NCI-H2029 treated with DMSO at 0.1 percent for 48 hours (cell line): ENCODE measurements at places on chromosomes 1 and 21.

GRCh38 chr21:33751120-33751519, 108.8 kb downstream of the ITSN1 start:
- no peak for DNase-seq

DNA sequence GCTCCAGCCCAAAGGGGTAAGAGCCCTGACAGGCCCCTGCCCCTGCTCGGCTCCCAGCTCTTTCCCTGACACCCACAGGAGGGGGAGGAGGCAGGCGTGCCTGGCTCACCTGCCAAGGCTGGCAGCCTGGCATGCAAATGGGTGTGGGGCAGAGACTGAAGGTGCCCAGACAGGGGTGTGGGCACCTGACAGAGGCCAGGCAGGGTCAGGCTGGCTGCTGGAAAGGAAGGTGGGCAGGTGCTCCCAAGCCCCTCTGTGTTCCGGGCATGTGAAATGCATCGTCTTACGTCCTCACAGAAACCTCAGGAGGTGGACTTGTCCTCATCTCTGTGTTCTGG, 19.4 kb upstream of the CASZ1 start:
- no peak for DNase-seq

DNA sequence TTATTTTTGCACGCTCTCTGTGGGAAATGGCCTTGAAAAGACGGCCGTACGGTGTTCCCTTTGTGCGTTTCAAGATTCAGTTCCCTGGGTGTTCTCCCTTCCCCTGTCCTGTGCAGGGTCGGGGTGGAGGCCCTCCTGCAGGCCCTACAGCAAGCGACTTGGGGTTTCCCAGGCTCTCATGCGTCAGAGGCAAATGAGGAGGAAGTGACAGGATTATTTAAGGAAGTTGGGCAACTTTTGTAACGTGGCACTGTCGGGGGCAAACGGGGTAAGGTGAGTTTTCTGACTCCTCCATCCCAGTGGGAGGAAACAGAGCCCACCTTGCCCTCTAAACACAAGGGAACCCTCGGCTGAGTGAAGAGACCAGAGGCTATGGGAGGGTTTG, 16.1 kb upstream of the AJAP1 start:
- no peak for DNase-seq

DNA sequence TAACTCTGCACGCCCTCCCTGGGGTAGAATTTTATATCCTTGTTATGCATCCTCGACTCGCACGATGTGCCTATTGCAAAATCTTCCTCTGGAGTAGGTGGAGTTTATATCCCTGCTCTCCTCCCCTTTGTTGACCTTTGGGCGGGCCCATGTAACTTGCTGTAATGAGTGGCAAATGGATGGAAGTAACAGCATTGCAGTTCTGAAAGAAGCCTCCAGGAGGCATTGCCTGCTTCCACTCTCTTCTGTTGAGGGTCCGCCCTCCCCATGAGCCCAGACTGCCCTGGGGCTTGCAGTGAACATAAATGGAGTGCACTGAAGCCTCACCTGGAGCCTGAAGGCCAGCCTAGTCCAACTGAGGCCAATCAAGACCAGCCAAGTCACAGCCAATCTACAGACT, 62.2 kb upstream of the GRIK3 start:
- DNase-seq = no peak

- DNase-seq = peak; percentile 84
Observed at GRCh38 chr1:32464716-32465577, at the start of gene ZBTB8B. ZBTB8B (plus strand) TSS chr1:32465072; CDS start chr1:32470625, 5,553 bp downstream.

DNA sequence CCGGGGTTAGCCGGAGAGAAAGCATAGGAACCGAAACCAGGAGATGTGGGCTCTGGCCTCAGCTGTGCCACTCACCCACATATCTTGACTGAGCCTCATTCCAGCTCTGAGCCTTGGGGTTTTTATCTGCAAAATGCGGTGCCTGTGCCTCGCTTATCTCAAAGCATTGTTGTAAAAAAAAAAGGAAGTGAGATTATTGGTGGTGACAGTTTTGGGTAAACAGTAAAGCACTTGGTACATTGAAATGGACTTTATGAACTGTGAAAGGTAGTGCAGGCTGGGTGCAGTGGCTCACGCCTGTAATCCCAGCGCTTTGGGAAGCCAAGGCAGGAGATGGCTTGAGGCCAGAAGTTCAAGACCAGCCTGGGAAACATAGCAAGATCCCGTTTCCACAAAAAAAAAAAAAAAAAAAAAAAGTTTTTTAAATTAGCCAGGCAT, 3.8 kb downstream of the PTAFR start:
- no peak for DNase-seq

- no peak for DNase-seq
Observed at GRCh38 chr1:175269151-175269550, 76.6 kb upstream of the KIAA0040 start.

DNA sequence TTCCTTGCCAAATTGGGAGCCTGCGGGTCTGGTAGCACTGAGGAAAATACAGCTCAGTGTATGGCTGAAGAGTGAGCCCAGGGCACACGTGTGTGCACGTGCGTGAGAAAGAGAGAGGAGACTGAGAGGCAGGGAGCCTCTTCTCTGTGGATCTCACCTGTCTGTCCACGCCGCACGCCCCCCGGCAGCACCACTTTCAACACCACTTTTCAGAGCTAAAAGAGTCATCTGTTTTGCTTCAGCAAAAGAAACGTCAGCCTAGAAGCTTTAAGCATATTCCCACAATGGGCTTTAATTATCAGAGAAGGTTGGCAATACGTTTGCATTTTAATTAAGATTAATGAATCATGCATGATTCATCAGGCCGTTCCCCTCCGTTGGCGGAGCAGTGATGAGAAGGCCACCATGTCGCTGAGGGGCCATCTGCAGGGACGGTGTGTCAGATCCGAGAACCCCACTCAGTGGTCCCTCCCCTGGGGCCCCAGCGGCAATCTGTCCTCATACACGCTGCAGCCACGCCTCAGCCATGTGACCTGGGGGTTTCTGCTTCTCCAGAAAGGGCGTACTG, 56.8 kb downstream of the SIK1 start:
- no peak for DNase-seq

DNA sequence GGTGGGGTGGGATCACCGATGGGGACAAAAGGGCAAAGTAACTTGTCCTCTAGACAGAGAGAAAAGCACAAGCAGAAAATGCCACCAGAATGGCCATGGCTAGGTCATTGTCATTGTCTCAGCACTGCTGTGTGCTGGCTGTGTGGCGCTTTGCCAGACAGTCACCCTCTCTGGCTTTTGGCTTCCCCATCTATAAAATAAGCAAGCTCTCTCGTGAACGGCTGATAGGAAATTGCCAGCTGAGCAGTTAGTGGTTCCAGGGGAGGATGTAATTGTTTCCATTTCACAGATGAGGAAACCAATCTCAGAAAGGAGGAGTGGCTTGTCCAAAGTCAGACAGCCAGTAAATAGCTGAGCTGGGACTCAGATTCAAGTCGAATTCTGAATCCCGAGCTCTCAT, 32.5 kb downstream of the PADI2 start:
- no peak for DNase-seq

DNA sequence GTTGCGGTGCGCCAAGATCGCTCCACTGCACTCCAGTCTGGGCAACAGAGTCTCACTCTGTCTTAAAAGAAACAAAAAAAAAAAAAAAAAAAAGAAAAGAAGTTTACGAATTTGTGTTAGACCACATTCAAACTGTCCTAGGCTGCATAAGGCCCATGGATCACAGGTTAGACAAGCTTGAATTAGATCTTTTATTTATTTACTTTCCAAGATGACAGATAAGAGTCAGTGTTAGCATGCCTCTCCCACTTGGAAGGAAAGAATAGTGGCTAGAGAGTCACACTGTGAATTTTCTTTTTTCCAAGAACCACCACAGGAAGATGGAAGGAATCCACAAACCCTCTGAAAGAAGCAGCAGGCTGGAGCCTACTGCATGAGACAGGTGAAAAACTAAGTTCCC, 29.3 kb downstream of the NSL1 start:
- DNase-seq = no peak

DNA sequence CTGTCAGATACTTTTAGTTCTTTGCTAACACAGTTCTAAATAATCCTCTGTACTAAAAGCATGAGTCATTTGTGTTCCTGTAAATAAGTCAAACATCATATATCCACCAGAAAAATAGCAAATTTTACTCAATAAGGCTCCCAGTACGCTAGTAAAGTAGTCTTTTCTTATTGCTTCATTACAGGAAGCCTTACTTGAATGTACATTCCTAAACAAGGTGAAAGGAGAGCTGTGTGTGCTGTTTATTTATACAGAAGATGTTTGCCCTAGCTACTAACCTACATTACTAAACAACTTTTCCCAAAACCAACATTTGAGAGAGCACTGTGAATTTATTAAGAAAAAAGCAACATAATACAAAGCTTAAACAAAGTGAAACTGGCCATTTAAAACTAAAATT, 52.0 kb downstream of the ZNHIT6 start:
- no peak for DNase-seq

DNA sequence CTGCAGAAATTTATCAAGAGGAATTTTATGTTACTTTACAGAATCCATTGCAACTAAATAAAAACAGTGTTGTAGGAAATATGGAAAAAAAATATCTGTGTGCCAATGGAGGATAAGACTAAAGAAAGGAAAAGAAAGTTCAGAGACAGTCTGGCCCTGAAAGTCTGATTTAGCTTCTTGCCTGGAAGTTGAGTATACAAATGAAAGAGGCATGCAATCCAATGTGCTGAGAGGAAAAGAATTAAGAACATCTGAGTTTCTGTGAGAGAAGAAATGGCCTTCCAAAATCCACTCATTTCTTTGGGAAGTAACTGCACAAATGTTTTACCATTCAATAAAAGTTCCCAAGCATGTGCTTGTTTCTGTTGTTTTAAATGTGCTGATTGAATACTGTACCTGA, 65.1 kb downstream of the LHX9 start:
- DNase-seq = no peak

DNA sequence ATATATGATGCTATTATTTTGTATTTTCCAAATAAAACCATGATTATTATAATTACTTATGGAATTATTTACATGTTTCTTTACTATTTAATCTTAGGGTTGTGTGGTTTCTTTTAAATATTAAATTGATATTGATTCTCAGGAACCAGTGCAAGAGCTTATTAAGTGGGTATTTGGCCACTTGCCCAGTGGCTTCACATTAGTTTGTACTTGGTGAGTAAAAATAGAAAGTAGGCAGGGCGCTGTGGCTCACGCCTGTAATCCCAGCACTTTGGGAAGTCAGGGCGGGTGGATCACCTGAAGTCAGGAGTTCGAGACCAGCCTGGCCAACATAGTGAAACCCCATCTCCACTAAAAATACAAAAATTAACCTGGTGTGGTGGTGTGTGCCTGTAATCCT, 497.1 kb downstream of the PTPRC start:
- no peak for DNase-seq

DNA sequence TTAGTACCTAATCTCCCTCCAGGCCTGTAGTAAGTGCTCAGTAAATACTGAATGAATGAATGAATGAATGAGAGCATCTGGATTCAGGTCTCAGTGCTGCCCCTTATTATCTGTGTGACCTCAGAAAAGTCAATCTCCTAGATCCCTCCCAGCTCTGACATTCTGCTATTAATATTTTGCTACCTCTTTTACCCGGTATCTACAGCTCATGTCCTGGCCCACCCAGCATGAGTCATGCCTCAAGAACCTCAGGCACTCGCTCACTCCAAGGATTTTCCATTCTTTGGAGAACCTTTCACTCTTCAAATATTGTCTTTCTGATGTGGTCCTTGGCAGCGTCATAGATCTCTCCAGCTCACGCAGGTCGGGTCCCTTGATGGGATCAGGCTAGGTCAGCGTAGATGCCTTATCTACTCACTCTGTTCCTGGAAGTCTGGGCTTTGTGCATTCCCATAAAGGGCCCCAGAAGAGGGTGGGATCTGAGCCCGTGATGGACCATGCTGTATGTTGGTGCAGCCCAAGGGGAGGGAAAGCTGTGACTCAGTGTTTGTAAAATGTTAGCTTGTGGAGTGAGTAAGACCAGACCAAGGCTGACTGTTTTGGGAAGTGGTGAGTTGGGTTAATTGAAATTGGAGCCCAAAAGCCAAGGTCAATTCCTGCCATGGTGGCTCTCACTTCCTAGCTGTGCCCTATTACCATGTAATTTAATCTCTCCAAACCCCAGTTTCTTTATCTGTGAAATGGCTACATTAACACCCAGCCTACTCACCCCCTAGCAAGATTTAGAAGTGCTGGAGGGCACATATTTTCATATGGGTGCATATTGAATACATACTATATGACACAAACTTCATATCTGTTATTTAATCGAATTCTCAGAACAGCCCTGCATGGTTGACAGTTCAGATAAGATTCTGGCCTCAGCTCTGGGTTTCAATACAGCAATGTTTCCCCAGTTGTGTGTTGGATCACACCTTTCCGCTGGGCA, 214.1 kb upstream of the USP24 start:
- no peak for DNase-seq

- no peak for DNase-seq
Observed at GRCh38 chr1:975896-976683, 5.8 kb downstream of the PERM1 start.

DNA sequence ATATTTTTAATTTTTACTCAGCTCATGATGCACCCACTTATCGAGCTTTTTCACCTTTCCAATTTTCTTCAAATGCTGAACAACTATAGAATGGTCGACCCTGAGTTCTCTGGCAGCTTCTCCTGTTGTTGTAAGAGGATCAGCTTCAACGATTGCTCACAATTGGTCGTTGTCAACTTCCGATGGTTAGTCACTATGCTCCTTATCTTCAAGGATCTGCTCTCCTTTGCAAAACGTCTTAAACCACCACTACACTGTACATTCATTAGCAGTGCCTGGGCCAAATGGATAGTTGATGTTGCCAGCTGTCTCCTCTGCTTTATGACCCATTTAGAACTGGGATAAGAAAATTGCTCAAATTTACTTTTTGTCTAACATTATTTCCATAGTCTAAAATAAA, 385.9 kb upstream of the LYPLAL1 start:
- no peak for DNase-seq

GRCh38 chr1:205353612-205354011, 3.1 kb downstream of the KLHDC8A start:
- peak; percentile 45 for DNase-seq

DNA sequence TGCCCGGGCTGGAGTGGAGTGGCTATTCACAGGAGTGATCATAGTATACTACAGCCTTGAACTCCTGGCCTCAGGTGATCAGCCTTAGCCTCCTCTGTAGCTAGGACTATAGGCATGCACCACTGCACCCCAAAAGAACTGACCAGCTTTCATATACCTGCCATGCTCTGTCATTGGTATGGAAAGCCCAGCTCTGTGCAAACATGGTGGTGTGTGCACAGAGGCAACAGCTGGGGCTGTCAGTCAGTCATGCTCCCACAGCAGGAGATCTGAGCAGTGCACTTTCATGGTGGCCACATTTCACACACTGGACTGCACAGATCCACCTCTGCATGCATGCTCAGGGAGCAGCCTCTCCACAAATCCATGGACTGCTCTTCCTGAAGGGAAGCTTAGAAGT, 8.8 kb upstream of the JAK1 start:
- DNase-seq = no peak

DNA sequence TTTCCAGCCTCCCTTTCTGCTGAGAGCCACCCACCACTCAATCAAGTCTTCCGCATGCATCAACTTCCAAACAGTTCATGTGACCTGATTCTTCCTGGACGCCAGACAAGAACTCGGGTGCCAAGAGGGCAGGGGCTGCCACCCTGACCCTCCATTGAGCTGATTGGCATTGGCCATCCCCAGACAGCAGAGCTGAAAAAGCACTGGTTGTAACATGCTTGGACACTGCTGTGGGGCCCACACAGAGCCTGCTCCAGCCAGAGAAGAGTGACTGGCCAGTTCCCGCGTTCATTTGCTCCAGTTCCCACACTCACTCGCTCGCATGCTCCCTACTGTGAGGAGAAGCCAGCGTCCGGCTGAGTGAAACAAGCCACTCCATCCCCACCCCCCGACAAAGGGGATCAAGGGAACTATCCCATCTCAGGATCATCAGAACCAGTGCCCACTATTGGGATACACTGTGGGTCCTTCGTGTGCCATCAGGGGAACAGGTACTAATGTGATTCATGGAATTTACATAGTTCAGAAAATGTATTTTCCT, 420.3 kb downstream of the NPHP4 start:
- DNase-seq = no peak
